ENCODE measurements at places on chromosomes 13 and 19. TPM values are rescaled to one million over a fixed set of nuclear protein-coding genes. Genes with fewer than 3 reads are reported as not detected.

Gene POLRMT
- 41.9 TPM for polyA plus RNA-seq

Gene LILRA1
- polyA plus RNA-seq: not detected

Gene CYP2F1
- not detected for polyA plus RNA-seq

Gene SLAIN1
- polyA plus RNA-seq: 7.7 TPM

Gene ZNF665
- polyA plus RNA-seq: 8.2 TPM

Gene MBD3L3
- polyA plus RNA-seq: not detected

Gene PRODH2
- not detected for polyA plus RNA-seq

Gene CGB7
- polyA plus RNA-seq: not detected

Gene SULT2A1
- polyA plus RNA-seq: not detected

Gene RNF225
- polyA plus RNA-seq: not detected

Gene SOX21
- polyA plus RNA-seq: not detected

Gene ZNF225
- 1.9 TPM for polyA plus RNA-seq

Gene DPF1
- polyA plus RNA-seq: 0.24 TPM

Gene NLRP5
- polyA plus RNA-seq: not detected

Gene MISP3
- 0.16 TPM for polyA plus RNA-seq

Gene ZNF90
- polyA plus RNA-seq: 3.9 TPM

Gene ZNF66
- polyA plus RNA-seq: 6.1 TPM

Gene MAST1
- polyA plus RNA-seq: 1.2 TPM

Gene SIGLEC12
- polyA plus RNA-seq: 1.1 TPM

Data from IgD-negative memory B cell (primary cell).